ENCODE measurements at places on chromosomes 6 and 20.

GRCh38 chr20:3980260-3981131 is 34.9 kb downstream of the RNF24 start:
- peak; percentile 74 for DNase-seq

- DNase-seq, result peak; percentile 89
Measured at GRCh38 chr6:34610819-34611477, 54.8 kb upstream of the SPDEF start.

- no peak for DNase-seq
Measured at GRCh38 chr6:83854001-83854501, 891 bp downstream of the RIPPLY2 start.

GRCh38 chr20:21503345-21503744 is 10.5 kb downstream of the NKX2-2 start:
- DNase-seq, result peak; percentile 40

- DNase-seq, result no peak
Measured at GRCh38 chr6:96876886-96877545, 20.7 kb downstream of the NDUFAF4 start.

- no peak for DNase-seq
Measured at GRCh38 chr6:168493976-168494375, 53.0 kb downstream of the SMOC2 start.

- DNase-seq, result peak; percentile 90
Measured at GRCh38 chr6:19731282-19731681, 105.9 kb upstream of the ID4 start.

DNA sequence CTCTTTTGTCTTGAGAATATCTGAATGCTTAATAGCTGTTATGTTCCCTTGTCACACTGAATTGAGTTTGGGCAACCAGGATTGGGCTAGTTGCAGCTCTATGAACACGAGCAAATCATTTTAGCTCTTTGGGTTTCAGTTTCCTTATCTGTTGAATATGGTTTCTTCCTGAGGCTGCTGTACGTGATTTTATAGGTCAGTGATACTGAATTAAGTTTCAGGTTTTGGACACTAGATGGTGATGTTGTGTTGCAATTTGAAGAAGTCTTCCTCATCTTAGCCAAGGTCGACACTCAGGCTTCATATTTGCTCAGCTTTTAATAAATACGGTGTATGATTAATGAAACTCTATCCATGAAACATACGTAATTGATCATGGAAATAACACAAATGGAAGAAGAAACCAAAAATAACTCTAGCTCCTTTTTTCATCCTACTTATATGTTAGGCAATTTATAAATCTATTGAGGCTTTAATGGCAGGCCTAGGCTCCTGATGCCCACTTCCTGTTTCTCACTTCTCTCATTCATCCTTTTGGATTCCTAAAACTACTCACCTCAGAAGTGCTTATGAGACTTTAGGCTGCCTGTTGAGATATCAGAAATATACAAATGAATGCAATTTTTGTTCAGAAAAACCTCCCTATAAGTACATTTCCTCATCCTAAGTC is 354.1 kb upstream of the MAP3K7 start:
- DNase-seq, result peak; percentile 56

- DNase-seq, result no peak
Measured at GRCh38 chr6:119676230-119676629, 326.7 kb upstream of the MAN1A1 start.

- DNase-seq, result no peak
Measured at GRCh38 chr6:134046054-134046453, 6.4 kb downstream of the SLC2A12 start.

DNA sequence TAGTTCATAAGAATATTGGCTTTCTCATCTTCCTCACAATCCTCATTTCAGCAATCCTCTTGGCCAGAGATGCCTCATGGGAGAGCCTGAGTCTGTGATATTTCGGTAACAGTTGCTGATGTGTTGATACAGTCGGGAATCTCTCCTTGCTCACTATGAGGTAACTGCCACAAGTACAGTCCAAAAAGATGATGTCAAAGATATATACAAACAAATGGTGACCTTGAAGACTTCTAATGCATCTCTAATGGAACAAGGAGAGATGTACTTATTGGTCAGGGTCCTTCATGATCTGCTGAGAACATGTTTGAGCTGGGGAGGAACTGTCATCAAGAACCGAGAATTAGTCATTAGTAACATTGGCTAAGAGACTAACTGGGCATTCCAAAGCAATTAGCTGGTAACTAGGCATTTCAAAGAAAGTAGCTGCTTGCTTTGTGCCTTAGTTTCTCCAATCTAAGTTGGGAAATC is 56.1 kb downstream of the FILIP1 start:
- peak; percentile 86 for DNase-seq

GRCh38 chr6:89385156-89385667 is 26.9 kb downstream of the RRAGD start:
- peak; percentile 55 for DNase-seq

DNA sequence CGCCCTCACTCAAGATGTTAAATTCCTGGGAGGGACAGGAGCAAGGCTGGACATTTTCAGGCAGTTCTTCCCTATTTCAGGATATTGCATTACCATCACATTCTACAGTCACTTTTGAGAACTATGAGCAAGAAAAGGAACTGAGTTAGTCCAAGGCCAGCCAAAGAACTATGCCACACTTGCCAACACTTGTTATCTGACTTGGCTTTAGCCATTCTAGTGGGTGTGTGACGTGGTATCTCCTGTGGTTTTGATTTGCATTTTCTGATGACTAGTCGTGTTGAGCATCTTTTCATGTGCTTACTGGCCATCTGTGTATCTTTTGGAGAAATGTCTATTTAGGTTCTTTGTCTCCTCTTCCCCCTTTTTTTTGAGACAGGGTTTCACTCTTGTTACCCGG is 12.0 kb downstream of the XRN2 start:
- DNase-seq, result peak; percentile 90

GRCh38 chr20:43736588-43737158 is 9.9 kb upstream of the GTSF1L start:
- DNase-seq, result no peak

- no peak for DNase-seq
Measured at GRCh38 chr6:42454428-42454791, 2.7 kb upstream of the TRERF1 start.

Measured in fibroblast of mammary gland (primary cell).